Activated T-cell treated with anti-CD3 and anti-CD28 coated beads, Interleukin-2, amount 50 U/mL, for 72 hours (primary cell): ENCODE measurements at places on chromosomes 3 and 15.

DNA sequence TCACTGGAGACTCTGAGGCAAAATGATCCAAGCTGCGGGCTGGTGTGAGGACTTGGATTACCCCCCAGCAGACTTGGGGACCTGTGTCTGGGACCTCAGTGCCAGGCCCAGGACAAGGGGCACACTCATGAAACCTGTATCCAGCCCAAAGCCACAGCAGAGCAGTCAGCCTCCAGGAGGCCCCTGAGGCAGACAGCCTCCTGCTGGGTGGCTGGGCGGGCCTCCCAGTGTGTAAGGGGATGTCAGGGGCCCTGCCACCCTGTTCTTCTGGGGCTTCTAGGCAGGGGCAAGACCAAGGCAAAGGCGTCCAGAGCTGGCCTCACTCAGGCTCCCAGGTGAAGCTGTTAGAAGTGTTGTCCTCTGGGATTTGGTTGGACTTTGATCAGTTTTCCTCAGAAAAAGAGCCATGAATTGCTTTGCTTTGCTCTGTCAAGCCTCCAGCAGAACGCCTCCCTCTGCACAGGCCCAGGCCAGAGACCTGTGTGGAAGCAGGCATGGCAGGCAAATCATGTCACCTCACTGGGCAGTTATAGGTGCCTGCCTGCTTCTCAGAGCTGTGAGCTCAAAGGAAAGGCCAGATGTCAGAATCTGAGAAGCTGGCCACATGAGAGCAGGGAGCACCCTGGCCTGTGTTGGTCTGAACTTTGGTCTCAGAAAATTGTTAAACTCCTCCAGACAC is 77.4 kb downstream of the SMAD6 start:
- DNase-seq = no peak

DNA sequence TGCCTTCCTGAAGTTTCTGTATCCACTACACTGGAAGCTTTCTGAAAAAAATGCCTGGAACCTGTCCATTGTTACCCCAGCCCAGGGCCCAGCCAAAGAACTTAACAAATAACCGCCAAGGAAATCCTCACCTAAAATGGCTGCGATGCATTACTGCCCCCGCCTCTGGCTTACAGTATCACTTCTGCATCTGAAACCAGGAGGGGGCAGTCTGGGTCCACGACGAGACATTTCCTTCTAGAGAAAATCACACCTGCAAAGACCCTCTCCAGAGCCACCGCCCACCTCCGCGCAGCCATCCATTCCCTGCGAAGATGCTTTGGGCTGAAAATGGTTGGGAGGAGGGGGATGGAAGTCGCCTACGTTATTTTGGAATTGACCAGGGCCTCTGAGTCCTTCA is 22.4 kb upstream of the CELF6 start:
- DNase-seq = peak; percentile 40

DNA sequence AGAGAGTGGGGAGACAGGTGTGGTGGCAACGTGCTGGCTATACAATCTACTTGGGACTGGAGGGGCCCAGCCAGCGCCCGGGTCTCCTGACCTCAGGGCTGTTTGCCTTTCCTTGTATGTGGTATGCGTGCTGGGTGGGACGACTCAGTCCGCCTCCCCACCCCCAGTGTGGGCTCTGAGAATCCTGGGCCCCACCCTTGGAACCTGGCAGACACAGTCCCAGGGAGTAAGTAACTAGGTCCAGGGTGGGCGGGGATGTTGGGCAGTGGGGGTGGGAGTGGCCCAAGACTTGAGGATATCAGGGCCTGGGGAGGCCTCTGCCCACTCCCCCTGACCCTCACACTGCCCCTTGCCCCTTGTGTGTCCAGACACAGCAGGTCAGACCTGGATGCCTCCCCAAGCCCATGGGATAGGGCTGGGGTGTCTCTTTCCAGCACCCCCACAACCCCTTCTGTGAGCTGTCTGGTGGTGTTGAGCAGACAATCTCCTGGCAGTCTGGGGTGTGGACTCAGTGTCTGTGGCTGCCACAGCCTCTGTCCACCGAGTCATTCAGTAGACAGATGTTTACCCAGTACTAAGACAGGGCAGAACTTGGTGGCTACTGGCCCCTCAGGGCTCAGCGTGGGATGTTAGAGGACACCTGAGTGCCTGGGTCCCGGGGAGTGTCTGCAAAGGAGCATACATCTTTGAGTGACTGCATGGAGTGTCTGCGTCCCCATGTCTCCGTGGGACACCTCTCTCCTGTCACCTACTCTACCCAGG is 1.3 kb downstream of the CHST13 start:
- DNase-seq = no peak

GRCh38 chr3:38109580-38110313 is 27.2 kb downstream of the ACAA1 start:
- DNase-seq = no peak

GRCh38 chr15:39776068-39776467 is 6.6 kb downstream of the FSIP1 start:
- DNase-seq = no peak

- no peak for DNase-seq
These were observed 15.3 kb downstream of the SYNM start for GRCh38 chr15:99120050-99120777.

DNA sequence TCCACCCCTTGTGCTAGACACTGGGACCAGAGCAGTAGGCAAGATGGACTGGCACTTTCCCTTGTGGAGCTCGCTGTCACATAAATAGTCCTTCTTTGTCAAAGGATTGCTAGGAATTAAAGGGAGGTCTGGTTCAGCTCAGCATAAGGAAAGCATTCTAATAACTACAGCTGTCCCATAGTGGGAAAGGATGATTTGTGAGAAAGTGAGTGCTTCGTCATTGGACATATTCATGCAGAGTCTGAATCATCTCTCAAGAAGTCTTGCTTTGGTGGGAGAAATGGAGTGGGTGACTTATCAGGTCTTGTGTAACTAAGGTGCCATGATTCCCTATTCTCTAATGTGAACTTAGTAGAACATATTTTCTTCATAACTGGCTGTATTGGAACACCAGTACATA is 14.7 kb downstream of the PPARG start:
- no peak for DNase-seq

DNA sequence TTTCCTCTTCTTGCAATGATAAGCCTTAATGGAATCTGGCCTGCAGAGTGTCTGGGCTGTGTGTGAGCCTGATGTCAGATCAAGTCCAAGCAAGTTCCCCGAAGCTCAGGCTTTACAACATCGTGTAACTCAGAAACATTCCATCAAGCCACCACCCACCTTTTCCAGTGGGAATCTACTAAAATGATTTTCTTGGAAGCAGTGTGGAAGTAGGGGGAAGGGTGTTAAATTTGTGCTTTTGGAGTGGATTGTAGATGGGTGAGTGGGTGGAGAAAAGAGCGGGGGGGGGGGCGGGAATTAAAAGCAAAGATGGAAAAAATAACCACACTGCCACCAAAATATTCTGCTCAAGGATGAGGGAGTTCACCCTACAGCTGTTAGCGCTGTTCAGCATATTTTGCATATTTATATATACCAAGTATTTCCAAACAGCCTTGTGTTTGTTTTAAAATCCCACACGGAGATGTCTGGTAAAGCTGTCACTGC is 53.6 kb downstream of the VGLL3 start:
- no peak for DNase-seq

DNA sequence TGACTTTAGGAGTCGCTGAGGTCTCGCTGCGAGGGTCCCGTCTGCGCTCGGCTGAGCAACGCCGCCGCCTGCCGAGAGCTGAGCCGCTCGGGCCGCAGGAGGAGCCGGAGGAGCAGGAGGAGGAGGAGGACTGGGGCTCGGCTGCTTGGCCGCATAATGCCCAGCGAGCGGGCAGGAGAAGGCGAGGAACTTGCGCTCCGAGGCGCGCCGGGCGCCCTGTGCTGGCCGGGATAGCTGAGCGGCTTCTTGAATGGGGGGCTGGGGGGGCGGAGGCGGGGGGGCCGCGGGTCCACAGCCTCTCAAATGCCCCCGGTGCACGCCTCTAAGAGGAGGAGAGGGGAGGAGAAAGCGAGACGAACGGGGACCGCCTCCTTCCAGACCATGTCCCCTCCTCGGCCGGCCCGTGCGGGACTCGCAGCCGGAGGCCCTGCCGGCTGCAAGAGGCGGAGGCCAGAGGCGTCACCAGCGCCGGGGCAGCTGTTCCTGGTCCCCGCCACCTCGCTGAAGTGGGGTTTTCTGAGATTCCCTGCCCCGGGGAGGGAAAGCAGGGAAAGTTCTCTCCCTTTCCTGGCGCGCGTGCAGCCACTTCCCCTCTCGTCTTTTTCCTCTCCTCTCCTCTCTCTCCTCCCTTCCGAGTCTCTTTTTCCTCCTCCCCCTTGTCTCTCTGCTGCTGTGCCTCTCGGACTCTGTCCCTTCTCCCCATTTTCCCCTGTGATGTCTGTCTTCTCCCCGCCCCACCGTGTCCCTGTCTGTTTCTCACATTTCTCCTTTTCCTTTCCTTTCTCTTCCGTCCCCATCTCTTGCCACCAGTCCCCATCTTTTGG is at the start of gene ADAMTS9:
ADAMTS9 (minus strand) TSS at position 220 of the 824 bp plus-strand sequence. CDS start 343 bp downstream, outside the sequence.
- no peak for DNase-seq

GRCh38 chr15:71278989-71279756 is 163.9 kb downstream of the THSD4 start:
- DNase-seq = no peak

GRCh38 chr3:147210676-147211075 is 195.7 kb downstream of the ZIC4 start:
- DNase-seq = no peak
